Liver (tissue), 10 donors: ENCODE measurements at places on chromosomes 12 and 14.

DNA sequence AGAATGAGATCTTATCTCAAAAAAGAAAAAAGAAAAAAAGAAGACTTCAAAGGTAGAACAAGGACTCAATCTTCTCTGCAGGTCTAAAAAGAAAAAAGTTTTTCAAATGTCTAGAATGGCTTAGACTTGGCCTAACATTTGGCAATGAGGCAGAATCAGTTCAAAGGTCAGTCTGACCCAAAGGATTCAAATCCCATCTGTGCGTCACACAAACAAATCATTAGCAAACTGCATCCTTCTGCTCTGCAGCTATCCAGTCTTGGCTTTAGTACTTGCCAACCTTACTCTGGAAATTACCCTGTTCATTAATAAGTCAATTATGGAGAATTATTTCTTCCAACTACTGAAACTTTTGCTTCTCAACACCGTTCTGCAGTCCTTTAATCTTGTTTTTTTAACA is 3.1 kb downstream of the YAF2 start:
- no peak for DNase-seq

- no peak for DNase-seq
Observed at GRCh38 chr14:68238976-68239375, 419.4 kb downstream of the RAD51B start.

DNA sequence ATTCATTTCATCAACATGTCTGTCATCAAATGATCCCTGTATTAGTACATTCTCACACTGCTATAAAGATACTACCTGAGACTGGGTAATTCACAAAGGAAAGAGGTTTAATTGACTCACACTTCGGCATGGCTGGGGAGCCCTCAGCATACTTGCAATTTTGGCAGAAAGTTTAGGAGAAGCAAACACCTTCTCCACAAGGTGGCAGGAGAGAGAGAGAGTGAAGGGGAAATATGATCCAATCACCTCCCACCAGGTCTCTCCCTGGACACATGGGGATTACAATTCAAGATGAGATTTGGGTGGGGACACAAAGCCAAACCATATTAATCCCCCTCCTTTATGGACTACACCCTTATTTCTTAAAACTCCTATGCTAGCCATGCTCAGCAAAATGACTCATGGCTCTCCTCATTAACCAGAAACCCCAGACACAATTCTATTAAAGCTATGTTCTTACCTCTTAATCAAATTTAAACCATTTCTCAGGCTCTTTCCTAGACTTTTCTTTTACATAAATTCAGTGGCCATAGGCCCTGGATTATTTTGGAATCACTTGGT is 932.3 kb downstream of the FLRT2 start:
- no peak for DNase-seq

DNA sequence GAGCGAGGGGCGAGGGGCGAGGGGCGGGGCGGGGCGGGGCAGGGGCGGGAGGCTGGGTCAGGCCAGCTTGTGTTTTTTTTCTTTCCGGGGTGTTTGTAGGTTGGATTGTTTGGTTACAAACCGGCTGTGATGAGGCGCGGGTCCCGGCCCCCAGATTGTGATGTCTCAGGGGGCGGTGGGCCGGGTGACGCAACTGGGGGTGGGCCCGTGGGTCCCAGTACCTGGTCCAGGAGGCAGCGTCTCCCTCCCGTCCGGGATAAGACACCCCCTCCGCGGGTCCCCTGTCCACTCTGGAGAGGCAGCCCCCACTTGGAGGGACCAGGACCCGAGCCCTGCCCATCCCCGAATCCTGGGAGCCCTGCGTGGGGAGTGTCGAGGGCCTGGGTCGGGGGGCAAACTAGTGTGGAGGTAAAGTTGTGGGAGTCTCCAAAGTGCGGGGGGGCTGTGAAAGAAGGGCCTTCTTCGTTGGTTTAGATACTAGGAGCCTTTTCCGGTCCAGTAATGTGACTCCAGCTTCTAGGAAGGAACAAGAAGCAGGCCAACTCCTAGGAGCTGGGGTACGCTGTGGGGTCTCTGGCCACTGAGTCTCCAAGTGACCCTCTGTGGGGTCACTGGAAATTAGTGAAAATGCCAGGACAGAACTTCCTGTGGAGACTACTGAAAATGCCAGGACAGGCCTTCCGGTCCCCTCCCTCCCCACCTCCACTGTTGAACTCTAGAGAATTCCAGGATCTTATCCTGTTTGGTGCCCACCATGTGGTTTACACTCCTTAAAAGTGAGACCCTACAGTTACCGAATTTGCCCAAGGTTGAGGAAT is 579 bp upstream of the CLMN start:
- DNase-seq: no peak

- no peak for DNase-seq
Observed at GRCh38 chr12:92973614-92974013, 44.5 kb upstream of the EEA1 start.

- no peak for DNase-seq
Observed at GRCh38 chr12:101414533-101415119, 7.1 kb upstream of the ARL1 start.
